SW 1271 (cell line): ENCODE measurements at places on chromosomes 7 and 10.
A peak's percentile ranks its signal among the peaks of the same experiment; 100 is the strongest.

DNA sequence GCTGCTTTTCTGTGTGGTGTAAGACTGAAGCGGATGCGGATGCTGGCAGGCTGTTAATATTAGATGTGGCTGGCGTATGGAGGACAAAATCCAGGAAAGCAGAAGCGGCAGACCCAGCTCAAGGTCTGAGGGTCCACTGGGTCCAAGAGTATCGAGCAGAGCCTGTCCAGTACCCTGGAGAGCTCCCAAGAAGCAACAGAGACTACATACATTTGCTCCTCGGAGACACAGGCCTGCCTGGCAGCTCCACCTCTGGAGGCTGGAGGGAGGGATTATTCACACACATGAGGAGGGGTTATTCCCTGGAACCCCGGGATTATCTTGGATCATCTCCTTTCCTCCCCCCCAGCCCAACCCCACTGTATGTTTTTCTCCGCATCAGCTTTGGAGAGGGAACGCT, 31.3 kb upstream of the LOXL4 start:
- DNase-seq, result no peak

- DNase-seq, result no peak
These were observed 174.5 kb upstream of the PRSS58 start for GRCh38 chr7:142432377-142432776.

GRCh38 chr10:50511492-50512213, 112.1 kb downstream of the SGMS1 start:
- no peak for DNase-seq

GRCh38 chr7:40077849-40078248, 56.6 kb downstream of the MPLKIP start:
- DNase-seq, result no peak

- no peak for DNase-seq
These were observed 189.8 kb upstream of the SH2B2 start for GRCh38 chr7:102096706-102097427.

GRCh38 chr10:7756360-7756992, 31.3 kb downstream of the KIN start:
- DNase-seq, result peak; percentile 20

DNA sequence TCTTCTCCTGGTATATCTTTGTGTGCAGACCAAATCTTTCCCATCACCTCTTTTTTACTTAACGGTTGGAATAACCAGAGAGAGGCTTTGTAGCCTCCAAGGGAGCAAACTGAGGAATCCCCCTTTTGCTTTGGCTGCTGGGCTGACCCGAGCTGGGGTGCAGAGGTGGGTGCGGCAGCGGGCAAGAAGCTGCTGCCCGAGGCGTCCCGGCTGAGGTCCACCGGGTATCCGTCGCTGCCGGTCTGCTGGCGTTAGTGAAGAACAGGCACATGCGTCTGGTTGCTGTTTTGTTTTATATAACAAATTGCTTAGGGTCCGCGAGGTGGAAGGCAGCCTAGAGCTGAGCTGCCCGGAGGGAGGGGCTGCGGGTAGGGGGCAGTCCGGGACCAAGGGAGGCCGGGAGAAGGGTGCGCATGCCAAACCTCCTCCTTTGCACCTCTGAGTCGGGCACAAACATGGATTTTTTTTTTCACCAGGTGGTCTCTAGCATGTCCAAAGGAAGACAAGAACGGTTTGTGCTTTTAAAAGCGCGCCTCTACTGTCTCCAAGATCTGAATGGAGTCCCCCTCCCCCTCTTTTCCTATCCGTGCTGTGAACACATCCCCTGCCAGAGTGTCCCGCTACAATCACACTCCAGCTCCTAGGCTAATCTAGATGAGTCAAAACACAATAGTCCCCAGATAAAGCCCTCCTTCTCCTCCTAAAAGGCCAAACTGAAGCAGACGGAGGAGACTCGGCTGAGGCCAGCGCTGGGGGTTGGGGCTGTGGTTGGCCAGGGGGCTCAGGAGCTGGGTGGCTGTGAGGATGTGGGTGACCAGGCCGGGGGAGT, 6.8 kb upstream of the GATA3 start:
- no peak for DNase-seq

GRCh38 chr7:139016931-139017511, 18.8 kb downstream of the ZC3HAV1L start:
- peak; percentile 62 for DNase-seq

GRCh38 chr7:155652156-155653114, 8.0 kb downstream of the RBM33 start:
- DNase-seq, result no peak

GRCh38 chr10:23613900-23614299, 175.0 kb downstream of the OTUD1 start:
- DNase-seq, result no peak

DNA sequence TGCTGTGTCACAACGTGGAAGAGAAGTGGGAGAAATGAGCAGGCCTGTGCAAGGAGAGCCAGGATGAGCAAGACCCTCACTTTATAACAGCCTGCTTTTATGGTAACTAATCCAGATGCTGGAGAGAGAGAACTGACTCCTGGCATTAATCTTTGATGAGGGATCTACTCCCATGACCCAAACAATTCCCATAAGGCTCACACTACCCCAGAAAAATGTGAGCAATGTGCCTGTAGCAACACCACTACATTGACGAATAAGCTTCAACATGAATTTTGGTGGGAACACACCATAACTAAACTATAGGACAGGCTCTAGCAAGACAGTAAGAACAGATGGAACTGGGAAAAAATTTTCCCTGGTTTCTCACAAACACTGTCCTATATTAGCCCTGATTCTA, 173.6 kb upstream of the PRSS58 start:
- no peak for DNase-seq
